Fibroblast of mammary gland (primary cell): ENCODE measurements at places on chromosomes 5 and 9.

DNA sequence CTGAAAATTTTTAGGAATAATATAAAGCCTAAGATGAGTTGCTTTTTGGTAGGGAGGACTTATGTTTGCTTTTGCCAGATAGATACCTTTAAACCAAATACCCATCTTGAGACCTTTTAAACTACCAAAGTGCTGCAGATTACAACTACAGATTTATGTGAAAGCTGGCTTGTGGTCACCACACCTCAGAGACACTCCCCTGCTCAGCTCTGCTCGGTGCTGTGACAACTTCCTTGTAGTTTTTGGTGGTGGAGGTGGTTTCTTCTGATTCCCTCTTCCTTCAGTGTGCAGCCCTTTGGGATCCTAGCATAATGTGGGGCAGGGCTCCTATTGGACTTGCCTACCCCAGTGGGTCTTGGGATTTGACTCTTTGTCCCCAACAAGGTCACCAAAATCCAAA, 29.2 kb downstream of the GARNL3 start:
- DNase-seq = no peak

- DNase-seq = peak; percentile 65
Observed at GRCh38 chr5:103475629-103476240, 86.9 kb downstream of the NUDT12 start.

DNA sequence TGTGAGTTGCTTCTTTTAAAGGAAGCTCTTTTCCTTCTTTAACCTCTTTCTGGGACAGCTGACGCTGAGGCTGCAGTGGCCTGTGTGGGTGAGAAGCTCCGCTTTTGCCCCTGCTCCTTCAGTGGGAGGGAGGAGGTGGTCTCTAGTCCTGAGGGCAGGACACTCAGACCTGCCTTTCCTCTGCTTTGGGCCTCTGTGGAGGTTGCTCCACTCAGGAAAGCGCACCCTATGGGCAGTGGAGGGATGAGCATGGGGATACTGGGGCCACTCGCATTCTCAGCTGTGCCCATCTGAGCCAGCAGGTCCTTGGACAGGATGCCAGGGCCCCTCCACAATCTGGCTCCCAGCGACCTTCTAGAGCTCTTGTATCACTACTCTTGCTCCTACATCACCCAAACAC, 111.5 kb downstream of the NSG2 start:
- DNase-seq = no peak

- DNase-seq = no peak
Observed at GRCh38 chr9:95045751-95046150, 271.8 kb downstream of the FANCC start.

DNA sequence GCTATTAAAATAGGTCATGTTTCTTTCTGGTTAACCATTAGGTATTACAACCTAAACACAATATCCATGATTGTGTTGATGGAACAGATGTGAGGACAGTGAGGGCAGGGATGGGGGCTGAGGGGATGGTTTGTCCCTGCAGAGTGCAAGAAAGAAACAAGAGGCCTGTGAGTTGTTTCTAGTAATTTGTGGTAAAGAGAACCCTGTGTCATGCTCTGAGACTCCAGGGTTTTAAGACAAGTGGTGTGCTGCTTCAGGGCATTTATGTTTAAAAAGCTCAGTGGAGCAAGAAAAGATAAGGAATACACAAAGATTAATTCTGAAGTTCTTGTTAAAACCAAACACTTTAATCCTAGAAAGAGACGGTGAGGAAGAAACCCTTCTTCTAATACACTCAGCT, 656.5 kb downstream of the TLE1 start:
- peak; percentile 32 for DNase-seq

DNA sequence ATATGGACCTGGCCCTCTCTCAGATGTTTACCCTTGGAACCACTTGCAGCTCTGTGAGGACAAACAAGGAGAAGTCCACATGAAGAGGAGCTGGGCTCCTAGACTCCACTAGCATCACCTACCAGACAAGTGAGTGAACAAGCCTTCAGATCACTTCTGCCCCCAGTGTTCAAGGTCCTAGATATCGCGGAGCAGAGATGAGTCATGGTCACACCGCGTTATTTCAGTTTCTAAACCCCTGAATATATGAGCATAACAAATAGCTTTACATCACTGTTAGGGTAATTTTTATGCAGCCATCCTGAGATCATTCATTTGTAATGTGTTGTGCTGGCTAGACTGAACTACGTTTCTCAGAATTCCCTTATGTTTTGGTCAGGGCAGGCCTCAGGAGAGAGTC, 77.0 kb upstream of the DAP start:
- no peak for DNase-seq

- peak; percentile 33 for DNase-seq
Observed at GRCh38 chr5:53601570-53601969, 41.1 kb downstream of the NDUFS4 start.
